Karpas-422 (cell line): ENCODE measurements at places on chromosomes 5 and 9. TPM values are rescaled to one million over a fixed set of nuclear protein-coding genes. Genes with fewer than 3 reads are reported as not detected.

- DNase-seq, result no peak
- H3K27me3 ChIP-seq, result no peaks in the 10 kb centered on the region
- no peaks in the 10 kb centered on the region for H3K36me3 ChIP-seq
- H3K4me1 ChIP-seq, result peaks cover 15% of the 10 kb centered on the region
- H3K27ac ChIP-seq, result no peak overlapping the region
Observed at GRCh38 chr5:151451626-151452520, 4.5 kb downstream of the SLC36A1 start.

PHF24 gene
- not detected in 2 replicates for total RNA-seq

HTR1A gene
- total RNA-seq, result not detected in 2 replicates

DNA sequence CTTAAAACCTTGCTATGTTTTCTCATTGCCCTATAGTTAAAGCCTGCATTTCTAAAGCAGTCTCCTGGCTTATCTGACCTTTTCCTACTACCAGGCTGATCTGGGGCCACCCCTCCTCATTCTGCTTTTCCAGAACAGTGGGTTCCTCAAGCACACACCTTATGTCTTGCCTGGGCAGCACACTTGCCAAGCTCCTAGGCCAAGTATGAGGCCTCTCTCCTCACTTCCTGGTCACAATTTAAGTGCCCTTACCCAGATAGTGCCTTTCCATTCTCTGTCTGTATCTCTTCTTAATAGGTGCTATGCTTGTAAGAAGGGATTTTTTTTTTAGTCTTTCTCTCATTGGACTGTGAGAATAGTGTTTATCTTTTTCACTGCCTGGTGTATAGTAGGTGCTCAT lies 39.7 kb downstream of the HMGCS1 start:
- H3K4me3 ChIP-seq, result no peak overlapping the region
- H3K4me1 ChIP-seq, result peaks cover 6% of the 10 kb centered on the region
- DNase-seq, result no peak

DNA sequence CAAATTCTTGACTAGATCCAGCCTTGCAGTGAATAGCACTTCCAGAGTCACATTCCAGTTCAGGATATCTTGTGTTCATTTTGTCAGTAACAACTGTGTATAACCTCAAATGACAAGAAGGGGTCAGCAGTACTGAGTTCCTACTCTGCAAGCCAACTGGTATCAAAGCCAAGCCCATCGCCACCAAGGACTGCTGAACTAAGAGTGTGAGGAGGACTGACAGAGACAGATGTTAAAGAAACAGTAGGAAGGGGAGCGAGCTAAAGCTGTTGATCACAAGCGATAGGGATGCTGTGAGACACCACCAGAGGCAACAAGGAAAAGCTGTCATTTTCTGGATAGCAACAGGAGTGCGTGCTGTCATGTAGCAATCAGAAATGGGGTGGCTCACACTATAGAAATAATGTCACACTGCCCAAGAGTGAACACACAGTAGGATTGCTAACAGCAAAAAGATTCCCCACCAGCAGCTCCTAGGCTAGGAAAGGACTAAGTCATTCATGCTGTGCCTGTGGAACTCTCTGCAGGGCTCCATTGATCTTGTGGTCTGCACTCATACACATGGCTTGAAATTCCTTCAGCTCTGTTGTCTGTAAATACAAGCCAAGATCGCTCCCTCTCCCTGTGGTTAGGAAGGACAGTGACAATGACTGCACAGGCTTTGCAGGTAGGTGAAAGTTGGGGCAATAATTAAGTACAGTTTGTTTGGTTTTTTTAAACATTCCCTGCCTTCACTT lies 658.6 kb downstream of the NR2F1-AS1 start:
- no peak overlapping the region for H3K27ac ChIP-seq
- H3K4me1 ChIP-seq, result no peaks in the 10 kb centered on the region
- no peaks in the 10 kb centered on the region for H3K36me3 ChIP-seq
- no peaks in the 10 kb centered on the region for H3K27me3 ChIP-seq
- no peak overlapping the region for H3K4me3 ChIP-seq

- H3K4me3 ChIP-seq, result no peak overlapping the region
- H3K4me1 ChIP-seq, result no peaks in the 10 kb centered on the region
- no peak for DNase-seq
- no peaks in the 10 kb centered on the region for H3K36me3 ChIP-seq
- no peak overlapping the region for H3K27ac ChIP-seq
Observed at GRCh38 chr5:152140347-152140746, 215.7 kb upstream of the GLRA1 start.

PCDHGA7 gene
- total RNA-seq, result 8.4 and 11.5 TPM in 2 replicates

DNA sequence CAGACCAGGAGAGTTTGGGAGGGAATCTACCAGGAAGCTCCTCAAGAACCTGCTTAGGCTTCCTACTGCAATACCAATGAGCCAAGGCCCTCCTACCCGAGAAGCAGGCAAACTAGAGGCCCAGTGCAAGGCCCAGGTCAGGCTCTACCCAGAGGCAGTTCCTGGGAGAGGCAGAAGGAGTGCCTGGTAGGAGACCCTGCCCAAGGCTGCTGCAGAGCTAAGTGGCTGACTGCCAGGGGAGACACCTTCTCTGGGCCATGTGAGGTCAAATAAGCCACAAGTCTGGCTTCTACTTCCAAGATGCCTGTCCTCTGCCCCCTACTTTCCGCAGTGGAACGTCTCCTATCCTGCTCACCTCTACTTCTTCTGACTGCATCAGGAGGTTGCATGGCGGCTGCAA lies 17.8 kb downstream of the ACSL6 start:
- no peaks in the 10 kb centered on the region for H3K27me3 ChIP-seq
- H3K4me3 ChIP-seq, result no peak overlapping the region
- H3K27ac ChIP-seq, result no peak overlapping the region
- no peak for DNase-seq
- H3K36me3 ChIP-seq, result no peaks in the 10 kb centered on the region

SAPCD2 gene
- 18.6 and 53.2 TPM in 2 replicates for total RNA-seq

DNA sequence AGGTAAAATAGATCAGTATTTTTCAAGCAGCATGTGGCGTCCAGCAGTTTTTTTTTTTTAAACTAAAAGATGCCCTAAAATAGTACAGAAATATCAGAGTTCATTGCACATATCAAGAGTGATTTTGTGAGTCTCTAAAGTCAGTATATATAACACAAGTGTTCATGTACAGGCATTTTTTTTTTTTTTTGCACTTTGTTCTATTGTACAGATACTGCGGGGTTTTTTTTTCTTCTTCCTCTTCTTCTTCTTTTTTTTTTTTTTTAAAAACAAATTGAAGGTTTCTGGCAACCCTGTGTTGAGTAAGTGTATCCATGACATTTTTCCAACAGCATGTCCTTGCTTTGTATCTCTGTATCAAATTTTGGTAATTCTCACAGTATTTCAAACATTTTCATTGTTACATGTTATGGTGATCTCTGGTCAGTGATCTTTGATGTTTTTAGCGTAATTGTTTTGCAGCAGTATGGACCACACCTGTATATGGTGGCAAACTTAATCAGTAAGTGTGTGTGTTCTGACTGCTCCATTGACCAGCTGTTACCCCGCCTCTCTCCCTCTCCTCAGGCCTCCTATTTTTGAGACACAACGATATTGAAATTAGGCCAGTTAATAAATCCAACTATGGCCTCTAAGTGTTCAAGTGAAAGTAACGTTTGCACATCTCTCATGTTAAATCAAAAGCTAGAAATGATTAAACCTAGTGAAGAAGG lies 76.8 kb downstream of the TRIO start:
- H3K27ac ChIP-seq, result no peak overlapping the region
- no peaks in the 10 kb centered on the region for H3K4me1 ChIP-seq
- no peak for DNase-seq
- no peaks in the 10 kb centered on the region for H3K27me3 ChIP-seq
- H3K4me3 ChIP-seq, result no peak overlapping the region
- H3K36me3 ChIP-seq, result no peaks in the 10 kb centered on the region
